ENCODE measurements at places on chromosomes 12 and 14.

GRCh38 chr12:98401427-98401826, 114.0 kb upstream of the TMPO start:
- no peak for DNase-seq

DNA sequence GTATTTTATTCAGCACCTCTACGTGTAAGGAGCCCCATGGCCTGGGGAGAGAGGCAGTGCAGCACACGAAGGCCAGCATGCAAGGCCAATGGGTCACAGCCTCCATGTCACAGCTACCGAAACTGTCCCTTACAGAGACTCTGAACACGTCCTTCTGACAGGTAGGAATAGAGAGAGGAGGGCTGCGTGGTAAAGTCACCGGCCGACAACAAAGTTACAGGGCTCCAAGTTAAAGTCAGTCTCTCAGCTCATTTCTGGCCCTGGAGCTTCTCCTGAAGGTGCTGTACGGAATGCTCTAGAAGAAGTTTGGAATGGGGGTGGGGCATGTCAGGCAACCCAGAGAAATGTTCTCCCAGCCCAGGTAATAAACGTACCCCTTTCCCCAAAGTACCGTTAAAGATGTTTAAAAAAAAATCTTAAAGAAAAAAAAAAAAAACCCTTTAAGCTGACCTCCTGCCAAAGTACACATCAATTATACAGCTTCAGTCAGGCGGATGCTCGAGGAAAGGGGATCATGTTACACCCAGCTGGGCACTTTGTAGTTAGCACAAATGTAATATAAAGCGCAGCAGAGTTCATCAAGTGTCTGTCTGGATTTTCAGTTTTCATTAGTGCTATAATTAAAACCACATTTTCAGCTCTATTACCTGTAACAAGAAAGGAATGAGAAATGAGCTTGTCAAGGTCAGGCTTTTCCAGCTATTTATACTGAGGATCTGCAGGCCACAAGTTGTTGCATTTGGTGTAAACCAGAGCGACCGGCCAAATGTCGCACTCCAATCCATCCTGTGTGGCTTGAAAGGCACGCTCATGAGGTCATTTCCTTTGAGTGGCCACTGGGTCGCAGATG, 53.3 kb upstream of the CDKN3 start:
- no peak for DNase-seq

GRCh38 chr12:19373586-19373985, 65.7 kb upstream of the AEBP2 start:
- no peak for DNase-seq

DNA sequence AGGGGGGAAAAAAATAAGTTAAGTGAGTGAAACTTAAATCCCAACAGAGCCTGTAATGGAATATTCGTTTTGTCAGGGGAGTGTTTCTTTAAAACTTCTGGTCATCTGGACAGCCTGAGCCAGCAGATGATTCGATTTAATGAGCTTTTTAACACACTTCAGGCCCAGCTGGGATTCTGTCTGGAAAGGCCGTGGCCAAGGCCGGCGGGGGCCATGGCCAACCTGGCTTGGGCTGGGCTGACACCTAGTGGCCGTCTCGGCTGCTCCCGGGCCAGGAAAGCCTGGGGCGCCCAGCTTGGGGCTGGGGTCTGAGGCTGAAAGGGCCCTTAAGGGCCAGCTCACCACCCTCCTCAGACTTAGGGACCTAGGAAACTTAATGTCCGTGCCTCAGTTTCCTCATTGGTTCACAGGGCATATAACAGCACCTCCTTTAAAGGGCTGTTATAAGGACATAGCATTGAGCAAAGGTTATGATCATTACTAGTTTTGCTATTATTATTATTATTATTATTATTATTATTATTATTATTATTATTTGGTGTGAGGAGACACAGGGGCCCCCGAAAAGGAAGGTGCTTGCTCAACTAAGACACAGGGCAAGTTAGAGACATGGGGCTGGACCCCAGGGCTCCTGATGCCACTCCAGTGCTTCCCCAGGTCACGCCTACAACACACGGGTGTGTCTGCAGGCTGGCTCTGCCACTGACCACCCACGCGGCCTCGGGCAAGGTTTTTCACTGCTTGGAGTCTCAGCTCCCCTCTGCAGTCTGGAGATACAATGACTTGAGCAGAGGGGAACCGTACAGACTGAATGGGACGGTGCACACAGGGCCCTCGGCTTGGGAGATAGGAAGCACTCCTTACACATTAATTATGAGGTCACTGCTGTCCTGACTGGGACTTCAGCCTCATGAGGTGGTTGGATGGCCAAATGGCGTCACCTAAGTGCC, 84.0 kb downstream of the SYNE3 start:
- peak; percentile 71 for DNase-seq

- peak; percentile 60 for DNase-seq
Measured at GRCh38 chr14:21382886-21383847, 652 bp downstream of the SUPT16H start.

DNA sequence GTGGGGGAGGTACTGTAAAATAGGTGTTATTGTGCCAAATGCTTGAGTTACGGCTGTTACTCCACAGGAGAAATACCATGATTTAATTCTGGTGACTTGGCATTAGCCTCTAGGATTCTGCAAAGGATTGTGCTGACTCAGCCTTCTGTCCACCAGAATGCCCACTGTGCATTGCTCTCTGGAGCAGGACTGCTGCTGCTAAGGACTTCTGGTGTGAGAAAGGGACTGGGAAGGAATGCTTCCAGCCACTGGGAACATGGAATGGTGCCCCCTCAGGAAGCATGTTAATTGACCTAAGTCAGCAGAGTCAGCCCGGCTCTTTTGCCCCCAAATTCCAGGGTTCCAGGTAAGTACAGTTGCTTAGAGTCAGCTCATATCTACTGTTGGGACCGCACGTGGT, 32.9 kb downstream of the ZFHX2 start:
- no peak for DNase-seq

DNA sequence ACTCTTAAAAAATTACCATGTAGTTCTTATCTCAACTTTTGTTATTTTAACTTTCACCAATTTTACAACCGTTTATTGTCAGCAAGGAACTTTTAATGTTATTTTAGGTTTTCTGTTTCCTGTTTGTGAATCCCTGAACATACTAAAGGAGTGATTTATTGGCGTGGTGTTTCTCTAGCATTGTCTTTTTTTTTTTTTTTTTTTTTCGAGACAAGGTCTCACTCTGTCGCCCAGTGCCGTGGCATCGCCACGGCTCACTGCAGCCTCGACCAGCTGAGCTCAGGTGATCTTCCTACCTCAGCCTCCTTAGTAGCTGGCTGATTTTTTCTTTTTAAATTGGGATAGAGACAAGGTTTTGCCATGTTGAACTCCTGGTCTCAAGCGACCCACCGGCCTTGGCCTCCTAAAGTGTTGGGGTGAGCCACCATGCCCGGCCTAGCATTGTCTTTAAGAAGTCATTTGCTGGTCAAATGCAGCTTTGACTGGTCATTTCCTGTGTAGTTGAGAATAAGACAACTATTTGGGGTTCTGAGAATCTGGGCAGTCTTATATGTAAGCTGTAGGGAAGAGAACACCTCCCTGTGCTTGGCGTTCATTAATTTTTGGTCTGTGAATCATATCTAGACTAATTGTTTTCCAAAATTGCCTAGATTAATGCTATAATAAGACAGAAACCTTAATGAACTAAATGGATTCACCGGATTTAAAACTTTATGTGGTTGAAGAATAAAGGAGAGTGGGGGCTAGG, 2.1 kb downstream of the WASHC4 start:
- no peak for DNase-seq

GRCh38 chr14:61477712-61478462, 156.5 kb downstream of the PRKCH start:
- DNase-seq: no peak

GRCh38 chr12:95533985-95534384, 17.3 kb downstream of the USP44 start:
- no peak for DNase-seq

GRCh38 chr12:40192704-40193255, 32.0 kb upstream of the LRRK2 start:
- no peak for DNase-seq

Measured in mesothelial cell of epicardium (in vitro differentiated cells).